ENCODE measurements at places on chromosomes 5 and 9.

DNA sequence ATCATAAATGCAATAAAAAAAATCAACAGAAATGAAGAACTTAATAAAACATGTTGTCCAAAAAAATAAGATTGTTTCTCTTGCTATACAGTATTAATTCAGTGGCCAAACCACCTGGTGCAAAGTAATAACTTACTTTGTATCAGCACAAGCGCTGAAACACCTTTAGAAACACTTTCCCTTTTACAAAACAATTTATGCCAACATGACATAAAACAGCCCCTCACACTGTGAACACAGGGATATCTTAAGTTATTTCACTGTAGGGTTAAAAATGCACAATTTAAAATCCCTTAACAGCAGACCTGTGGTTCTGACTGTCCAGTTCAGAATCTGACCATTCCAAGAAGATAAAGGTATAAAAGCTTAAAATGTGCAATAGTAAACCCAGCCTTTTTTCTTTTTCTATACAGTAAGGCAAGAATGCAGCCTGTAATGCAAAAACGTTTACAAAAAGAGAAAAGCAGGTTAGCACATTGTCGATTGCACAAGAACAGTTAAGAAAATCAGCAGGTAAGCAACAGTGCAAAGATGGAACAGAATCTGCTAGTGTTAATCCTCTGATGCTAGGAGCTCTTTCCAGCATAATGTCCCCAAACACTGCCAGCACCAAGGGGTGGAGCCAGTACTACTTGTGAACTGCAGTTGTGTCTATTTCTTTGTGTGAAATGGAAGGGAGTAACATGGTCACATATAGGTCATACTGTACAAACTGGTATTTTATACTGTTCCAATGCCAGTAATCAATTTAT lies 21.6 kb downstream of the RAB14 start:
- no peak for DNase-seq

GRCh38 chr9:109444771-109445320 lies 53.3 kb downstream of the PTPN3 start:
- no peak for DNase-seq

DNA sequence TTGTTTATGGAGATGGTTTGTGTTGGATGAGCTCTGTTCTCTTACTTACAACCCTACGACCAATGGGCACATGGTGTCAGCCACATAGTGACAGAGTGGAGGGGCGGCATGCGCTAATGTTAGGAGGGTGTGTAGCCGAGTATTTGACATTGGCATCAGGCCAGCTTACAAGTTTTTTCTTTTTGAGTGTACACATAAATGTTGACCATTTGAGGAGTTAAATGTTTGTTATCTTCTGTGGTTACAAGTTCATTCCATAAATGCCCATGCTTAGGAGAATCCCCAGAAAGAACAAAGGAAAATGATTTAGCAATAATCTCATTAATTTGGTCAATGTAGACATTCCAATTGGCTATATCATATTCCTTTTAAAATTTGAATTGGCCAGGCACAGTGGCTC lies 180.1 kb upstream of the ELL2 start:
- DNase-seq = no peak

DNA sequence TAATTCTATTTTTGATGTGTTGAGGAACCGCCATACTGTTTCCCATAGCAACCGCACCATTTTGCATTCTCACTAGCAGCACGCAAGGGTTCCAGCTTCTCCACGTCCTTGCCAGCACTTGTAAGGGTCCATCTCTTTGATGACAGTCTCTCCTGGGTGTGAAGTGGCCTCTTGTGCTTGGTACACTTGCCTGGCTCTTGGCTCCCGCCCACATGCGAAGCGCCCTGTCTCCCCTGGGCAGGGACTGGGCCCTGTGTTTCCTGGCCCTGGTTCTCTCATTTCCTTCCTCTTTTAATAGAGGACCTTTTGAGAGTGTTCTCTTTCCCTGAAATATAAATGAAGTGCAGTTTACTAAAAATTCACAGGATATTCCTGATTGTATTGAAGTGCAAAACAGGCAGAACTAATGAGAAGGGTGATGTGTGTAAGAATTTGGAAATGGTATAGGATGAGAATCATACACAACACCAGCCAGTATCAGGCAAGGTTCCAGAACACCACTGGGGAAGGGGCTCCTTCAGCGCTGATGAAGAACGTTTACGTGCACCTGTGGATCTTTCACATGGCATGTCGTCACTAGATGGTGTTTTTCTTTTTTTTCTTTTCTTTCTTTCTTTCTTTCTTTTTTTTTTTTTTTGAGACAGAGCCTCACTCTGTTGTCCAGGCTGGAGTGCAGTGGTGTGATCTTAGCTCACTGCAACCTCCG lies 73.0 kb downstream of the EHMT1 start:
- no peak for DNase-seq

GRCh38 chr9:86257391-86257790 lies 2.1 kb downstream of the C9orf153 start:
- DNase-seq = no peak

Data from CD4-positive, alpha-beta memory T cell (primary cell).